ENCODE measurements at places on chromosomes 3 and 15. TPM values are rescaled to one million over a fixed set of nuclear protein-coding genes. Genes with fewer than 3 reads are reported as not detected.

GRCh38 chr15:85793641-85794597, 806 bp downstream of the KLHL25 start:
- peak overlapping the region; percentile 80 for H3K4me3 ChIP-seq
- peak overlapping the region; percentile 65 for H3K27ac ChIP-seq
- DNase-seq, result peak; percentile 51
- H3K4me1 ChIP-seq, result peaks cover 30% of the 10 kb centered on the region
- H3K27me3 ChIP-seq, result no peaks in the 10 kb centered on the region

DNA sequence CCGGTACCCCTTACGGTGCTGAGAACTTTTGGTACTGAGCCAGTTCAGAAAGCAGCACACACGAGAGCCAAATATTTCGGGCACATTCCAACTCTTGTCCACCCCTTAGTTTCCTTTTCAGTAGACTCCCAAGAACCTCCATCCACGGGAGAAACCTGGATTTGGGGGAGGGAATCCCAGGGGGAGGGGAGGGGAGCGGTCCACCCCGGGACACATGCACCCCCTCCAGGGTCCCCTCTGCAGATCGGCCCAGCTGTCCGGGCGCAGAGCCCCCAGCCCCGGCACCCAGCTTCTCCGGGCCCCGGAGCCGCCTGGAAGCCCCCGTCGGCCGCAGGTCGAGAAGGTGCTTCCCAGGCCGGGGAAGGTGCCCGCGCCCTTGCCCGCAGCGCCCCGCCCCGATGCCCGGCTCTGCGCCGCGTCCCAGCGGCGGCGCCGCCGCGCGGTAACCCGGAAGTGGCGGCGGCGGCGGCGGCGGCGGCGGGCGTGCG, 455 bp upstream of the ABHD17C start:
- peak overlapping the region; percentile 0 for H3K27ac ChIP-seq
- no peaks in the 10 kb centered on the region for H3K27me3 ChIP-seq
- peaks cover 16% of the 10 kb centered on the region for H3K4me1 ChIP-seq
- H3K36me3 ChIP-seq, result no peaks in the 10 kb centered on the region

DNA sequence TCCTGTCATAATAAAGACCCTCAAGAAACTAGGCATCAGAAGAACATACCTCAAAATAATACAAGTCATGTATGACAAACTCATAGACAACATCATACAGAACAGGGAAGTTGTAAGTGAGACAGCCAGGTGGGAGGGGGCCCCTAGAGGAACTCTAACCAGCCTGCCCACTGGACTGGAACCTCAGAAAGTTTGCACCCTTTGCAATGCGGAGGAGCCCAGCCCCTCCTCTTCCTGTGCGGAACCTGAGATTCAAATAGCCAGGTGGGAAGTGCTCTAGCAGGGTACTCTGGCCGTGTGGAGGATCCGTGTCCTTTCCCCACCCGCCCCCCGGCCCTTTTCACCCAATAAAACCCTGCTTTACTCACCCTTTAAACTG, 387.0 kb upstream of the CBLB start:
- H3K4me3 ChIP-seq, result no peak overlapping the region
- DNase-seq, result no peak
- H3K27ac ChIP-seq, result no peak overlapping the region
- no peaks in the 10 kb centered on the region for H3K4me1 ChIP-seq

- H3K27me3 ChIP-seq, result no peaks in the 10 kb centered on the region
- no peak for DNase-seq
- no peak overlapping the region for H3K4me3 ChIP-seq
- no peaks in the 10 kb centered on the region for H3K4me1 ChIP-seq
- H3K36me3 ChIP-seq, result no peaks in the 10 kb centered on the region
Observed at GRCh38 chr3:19384868-19385267, 236.6 kb downstream of the KCNH8 start.

TIMP4 gene
- not detected for total RNA-seq

DNASE1L3 gene
- not detected for total RNA-seq

GRCh38 chr3:71896751-71897150, 111.8 kb upstream of the PROK2 start:
- H3K4me1 ChIP-seq, result no peaks in the 10 kb centered on the region
- no peak for DNase-seq
- H3K36me3 ChIP-seq, result no peaks in the 10 kb centered on the region
- H3K4me3 ChIP-seq, result no peak overlapping the region
- H3K27me3 ChIP-seq, result no peaks in the 10 kb centered on the region

ERICH6 gene
- total RNA-seq, result not detected

CELF6 gene
- total RNA-seq, result 2.6 TPM

DNA sequence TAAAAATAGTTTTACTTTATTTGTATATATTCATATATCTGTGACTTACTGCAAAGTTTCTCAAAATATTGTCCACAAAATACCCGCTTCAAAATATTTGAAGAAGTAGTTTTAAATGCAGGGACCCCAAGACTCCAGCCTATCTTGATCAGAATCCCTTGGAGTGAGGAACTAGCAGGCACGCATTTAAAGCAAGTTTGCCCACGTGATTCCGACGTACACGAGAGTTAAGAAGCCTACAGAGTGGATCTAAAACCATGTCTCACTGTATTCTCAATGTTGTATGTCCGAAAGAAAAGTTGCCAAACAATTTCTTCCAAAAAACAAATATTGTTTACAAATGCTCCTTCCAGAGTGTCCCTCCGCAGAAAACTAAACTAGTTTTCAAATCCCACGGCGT, 1.7 kb downstream of the GABRB3 start:
- H3K36me3 ChIP-seq, result no peaks in the 10 kb centered on the region
- no peaks in the 10 kb centered on the region for H3K27me3 ChIP-seq
- H3K27ac ChIP-seq, result no peak overlapping the region
- no peaks in the 10 kb centered on the region for H3K4me1 ChIP-seq
- DNase-seq, result no peak
- no peak overlapping the region for H3K4me3 ChIP-seq

OSTN gene
- not detected for total RNA-seq

All from CD4-positive, alpha-beta memory T cell (primary cell).